Neural progenitor cell (in vitro differentiated cells): ENCODE measurements at places on chromosomes 7 and 10.

- no peak for DNase-seq
Observed at GRCh38 chr7:123539871-123540270, 5.5 kb upstream of the IQUB start.

DNA sequence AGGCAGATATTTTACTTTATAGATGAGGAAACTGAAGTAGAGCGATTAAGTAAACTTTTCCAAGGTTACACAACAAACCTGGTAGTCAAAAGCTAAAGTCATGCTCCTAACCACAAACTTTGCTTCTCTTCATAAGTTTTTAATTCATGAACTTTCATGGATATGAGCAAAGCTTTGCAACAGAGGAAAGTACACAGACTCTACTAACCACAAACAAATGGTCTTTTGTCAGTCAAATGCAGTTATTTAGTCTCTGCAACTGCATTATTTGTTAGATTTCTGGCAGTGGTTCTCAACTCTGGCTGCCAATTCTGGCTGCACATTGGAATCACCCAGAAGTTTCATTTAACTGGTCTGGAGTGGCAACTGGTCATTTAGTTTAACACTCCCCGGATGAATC is 140.6 kb upstream of the TMEM168 start:
- DNase-seq: no peak

DNA sequence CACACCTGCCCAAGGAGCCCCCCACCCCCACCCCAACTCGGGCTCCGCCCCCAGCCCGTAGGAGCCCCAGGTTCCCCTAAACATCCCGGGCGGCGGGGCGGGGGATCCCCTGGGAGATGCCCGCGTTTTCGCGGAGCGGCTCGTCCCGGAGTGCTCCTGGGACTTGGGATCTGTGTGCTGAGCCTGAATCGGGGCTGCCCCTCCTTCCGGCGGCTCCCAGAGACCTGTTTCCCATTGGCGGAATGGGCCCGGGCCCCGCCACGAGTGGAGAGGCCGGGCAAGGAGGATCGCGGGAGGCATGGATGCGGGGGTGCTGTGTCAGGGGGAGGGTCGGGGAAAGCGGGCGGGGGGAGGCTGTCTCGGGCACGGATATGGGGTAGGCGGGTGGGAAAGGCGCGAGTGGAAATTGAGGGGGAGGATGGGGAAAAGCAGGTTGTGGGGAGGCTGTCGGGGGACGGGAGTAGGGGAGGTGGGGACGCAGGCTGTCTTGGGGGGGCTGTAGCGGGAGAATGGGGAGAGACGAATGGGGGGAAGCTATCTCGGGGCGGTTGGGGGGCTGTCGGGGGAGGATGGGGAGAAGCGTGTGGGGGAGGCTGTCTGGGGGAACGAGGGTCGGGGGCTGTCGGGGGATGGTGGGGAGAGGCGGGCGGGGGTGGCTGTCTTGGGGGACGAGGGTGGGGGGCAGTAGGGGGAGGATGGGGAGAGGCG is 572 bp upstream of the BHLHA15 start:
- peak; percentile 72 for DNase-seq

DNA sequence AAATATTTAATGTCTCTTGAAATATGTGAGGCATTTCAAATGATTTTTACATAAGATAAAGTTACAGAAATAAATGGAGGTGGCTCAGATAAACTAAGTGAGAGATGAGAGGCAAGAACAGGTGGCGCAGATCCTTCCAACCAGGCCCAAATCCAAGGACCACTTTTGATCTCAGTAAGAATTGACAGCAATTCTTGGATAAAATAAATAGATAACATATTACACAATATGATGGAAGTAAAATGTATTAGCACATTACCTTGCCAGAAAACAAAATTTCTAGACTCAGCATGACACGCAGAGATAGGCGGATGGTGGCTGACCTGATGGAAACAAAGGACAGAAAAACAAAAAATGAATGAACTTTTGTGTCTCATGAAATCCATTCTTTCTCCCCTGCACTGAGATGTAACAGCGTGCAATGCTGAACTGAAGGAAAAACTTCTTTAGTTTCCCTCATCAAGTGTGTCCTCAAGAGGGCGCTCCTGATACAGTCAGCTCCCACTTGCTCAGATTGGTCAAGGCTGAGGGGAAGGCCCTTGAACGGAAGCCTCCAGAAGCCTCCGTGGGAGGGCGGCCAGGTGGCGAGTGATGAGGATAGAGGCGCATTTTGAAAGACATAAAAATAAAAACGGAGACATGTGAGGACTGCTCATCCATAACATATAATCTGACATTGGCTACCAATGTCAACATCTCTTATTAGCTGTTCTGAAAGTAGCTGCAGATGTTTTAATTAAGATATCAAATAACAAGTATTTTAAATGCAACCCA is 62.8 kb upstream of the GSDME start:
- peak; percentile 84 for DNase-seq

DNA sequence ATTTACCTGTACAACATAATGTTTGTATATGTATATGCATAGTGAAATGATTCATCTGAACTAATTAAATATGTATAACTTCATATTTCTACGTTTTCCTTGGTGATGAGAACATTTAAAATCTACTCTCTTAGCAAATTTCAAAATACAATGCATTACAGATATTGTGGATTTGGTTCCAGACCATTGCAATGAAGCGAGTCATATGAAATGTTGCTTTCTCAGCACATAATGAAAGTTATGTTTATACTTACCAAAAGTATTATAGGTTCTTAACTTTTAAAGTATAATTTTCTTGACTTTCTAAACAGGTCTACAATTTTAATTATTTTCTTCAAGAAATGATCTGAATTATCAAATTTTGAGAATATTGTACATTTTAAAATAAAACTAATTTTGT is 189.2 kb downstream of the CSTF2T start:
- no peak for DNase-seq

DNA sequence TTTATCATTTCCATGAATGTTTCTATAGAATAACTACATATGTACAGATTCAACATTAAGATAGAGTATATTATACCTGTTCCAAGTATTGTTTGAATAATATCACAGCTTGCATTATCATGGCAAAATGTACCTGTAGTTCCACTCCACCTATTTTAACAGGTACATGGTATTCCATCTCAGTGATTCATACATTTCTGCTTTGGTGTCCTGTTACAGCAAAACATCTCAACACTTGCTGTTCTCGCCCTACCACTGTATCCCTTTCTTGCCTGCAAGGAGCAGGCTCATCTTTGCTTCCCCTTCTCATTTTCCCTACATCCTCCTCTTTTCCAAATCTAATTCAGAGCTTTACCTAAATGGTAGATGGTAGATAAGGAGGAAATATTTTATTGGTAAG is 27.1 kb upstream of the SGCE start:
- no peak for DNase-seq

DNA sequence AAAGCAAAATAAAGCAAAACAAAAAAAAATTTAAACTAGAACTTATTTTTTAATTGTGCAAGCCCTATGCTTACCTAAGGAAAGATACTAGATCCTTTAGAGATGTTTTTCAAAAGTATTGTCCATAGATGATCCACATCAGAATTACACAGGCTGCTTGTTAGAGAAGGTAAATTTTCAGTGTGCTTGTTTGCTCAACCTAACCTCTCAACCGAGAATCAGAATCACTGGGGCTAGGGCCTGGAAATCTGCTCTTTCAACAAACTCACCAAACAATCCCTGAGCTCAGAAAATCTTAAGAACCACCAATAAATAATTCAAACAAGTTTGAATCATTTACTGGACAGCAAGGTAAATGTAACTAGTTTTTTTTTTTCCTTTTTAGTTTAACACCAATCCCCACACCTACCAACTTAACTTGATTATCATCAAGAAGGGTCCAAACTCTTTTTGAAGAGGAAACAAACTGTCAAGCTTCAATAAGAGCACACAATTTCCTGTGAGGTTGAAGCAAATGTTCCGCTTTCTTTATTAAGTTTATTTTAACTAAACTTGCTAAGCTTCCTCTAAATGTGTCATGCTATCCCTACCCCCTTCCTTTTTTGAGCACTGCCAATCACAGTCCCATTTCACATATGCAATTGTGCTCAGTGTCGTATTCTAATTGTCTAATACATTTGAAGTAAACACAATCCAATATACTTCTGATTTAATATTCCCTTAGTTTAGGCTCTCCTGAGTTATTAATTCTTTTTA is 7.4 kb upstream of the TSPAN33 start:
- no peak for DNase-seq

- no peak for DNase-seq
Observed at GRCh38 chr7:18890134-18890533, 227.3 kb downstream of the TWIST1 start.

DNA sequence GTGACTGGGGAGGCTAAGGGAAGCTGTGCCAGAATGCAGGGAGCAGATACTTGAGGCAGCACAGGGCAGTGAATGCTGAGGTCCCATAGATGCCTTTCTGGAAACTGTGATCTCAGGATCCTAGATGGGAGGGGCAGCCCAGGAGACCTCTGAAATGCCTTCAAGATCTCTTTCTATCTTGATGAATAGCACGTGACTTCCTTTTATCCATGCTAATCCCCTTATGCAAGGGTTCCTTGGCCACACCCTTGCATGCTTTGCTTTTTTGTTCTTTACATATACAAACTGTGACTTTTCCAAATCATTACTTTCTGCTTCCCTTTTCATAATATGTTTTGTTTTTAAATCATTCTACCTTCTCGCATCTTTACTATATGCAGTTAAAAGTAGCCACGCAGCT is 14.7 kb downstream of the ATRNL1 start:
- DNase-seq: peak; percentile 3

DNA sequence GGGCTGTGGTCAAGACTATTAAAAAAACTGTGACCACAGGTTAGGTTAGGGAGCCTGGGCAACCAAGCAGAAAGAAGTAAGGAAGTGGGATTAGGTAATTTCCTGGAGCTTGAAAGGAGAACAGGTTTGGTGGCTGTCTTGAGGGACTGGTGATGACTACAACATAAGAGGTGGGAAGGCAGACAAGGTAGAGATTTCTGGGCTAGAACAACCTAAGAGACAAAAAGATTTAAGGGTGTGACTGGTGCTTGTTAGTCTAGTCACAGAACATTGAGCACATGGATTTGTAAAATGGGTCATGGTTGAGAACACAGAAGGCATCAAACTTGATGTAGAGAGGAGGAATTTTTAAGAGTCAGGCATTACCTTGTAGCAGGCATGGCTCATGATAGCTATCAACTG is 123.7 kb upstream of the ASAH2 start:
- no peak for DNase-seq

DNA sequence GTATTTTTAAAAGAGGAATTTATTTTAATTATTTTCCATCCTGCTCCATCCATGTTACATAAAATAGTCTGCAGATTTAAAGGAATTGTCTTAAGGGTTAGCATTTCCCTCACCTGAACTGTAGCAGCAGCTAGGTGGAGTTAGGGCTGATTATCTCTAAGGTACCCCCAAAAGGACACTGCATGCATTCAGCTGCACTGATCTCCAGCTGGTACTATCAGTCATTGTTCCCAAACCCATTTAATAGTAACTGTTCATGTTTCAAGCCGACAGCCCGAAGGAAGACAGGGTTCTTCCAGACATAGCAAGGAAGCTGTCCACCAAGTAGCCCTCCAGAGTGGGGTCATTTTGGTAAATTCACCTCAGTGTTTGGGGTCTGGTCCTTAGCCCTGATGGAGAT is 48.7 kb downstream of the FAM171A1 start:
- no peak for DNase-seq
